ENCODE measurements at places on chromosomes 6 and 20. TPM values are rescaled to one million over a fixed set of nuclear protein-coding genes. Genes with fewer than 3 reads are reported as not detected.

DNA sequence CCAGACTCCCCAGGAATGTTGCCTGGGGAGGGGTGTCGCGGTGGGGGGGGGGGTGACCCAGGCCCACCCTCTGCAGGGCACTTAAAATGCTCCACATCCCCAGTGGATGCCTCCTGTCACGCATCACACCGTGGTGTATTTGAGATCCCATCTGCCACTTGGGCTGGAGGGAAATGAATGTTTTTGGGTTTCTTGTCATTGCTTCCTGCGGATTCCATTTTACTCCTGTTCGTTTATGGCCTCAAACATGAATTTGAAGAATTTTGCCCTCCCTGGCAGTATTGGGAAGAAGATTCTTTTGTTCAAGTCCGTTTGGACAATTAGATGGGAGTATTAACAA lies 544 bp upstream of the KHDC1 start:
- H3K27ac ChIP-seq = peak overlapping the region; percentile 75
- H3K4me1 ChIP-seq = peaks cover 26% of the 10 kb centered on the region
- H3K36me3 ChIP-seq = peaks cover 16% of the 10 kb centered on the region
- no peaks in the 10 kb centered on the region for H3K27me3 ChIP-seq
- peak overlapping the region; percentile 89 for H3K4me3 ChIP-seq
- DNase-seq = peak; percentile 14

DNA sequence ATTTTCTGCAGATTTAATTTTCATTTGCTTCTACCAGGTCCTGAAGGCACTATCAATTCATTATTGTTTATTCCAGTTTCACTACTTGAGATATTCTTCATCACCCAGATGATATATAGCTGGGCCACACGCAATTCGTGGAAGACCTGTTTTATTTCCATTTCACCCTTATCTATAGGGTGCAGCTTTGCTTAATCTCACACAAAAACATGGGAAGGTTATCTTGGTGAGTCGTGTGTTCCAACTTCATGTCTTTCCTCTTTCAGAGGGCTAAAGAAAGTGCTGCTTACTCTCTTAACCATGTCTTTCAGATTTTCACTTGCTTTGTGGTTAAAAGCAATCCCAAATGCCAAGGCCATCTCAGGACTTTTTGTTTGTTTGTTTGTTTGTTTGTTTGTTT lies 194.0 kb downstream of the SOD2 start:
- no peak overlapping the region for H3K4me3 ChIP-seq
- H3K27me3 ChIP-seq = peaks cover 18% of the 10 kb centered on the region
- no peaks in the 10 kb centered on the region for H3K4me1 ChIP-seq
- H3K36me3 ChIP-seq = no peaks in the 10 kb centered on the region
- no peak overlapping the region for H3K27ac ChIP-seq

DNA sequence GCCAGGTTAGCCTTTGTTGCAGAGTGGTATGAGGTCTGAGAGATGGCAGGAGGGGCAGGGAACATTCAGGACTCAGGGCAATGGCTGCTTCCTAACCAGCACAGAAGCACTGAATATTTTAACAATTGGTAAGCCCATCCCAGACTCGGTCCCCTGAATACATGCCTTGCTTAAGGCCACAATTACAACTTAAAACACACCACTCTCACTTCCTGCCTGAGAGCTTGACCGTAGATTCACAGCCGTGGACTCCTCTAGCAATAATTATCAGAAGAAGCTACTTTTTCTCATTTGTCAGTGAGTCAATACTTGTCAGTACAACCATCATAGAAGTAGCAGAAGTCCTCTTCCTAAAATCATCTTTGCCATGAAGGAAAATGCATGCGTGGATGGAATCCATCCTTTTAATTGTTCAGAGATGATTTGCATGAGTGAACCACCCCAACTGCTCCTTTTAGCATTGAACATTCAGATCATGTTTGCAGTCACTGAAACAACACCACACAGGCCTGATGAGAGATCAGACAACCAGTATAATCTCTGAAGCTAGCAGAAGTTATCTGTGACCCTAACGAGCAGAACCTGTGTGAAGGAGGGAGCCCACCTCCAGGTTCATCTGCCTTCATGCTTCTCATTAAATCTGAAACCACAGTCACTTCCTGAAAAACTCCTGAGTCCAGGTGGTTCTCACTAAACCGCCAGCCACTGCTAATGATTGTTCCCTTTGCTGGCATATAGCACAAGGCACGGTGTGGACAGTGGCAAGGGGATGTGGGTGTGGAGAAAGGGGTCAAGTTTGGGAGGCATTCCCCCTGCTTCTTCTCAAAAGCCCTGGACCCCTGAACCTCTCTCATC lies 333.9 kb upstream of the CNR1 start:
- peaks cover 15% of the 10 kb centered on the region for H3K27me3 ChIP-seq
- H3K36me3 ChIP-seq = no peaks in the 10 kb centered on the region
- no peaks in the 10 kb centered on the region for H3K4me1 ChIP-seq
- no peak for DNase-seq
- no peak overlapping the region for H3K27ac ChIP-seq

GRCh38 chr6:165701005-165701404 lies 38.0 kb upstream of the PDE10A start:
- peaks cover 3% of the 10 kb centered on the region for H3K27me3 ChIP-seq
- no peak for DNase-seq
- no peak overlapping the region for H3K27ac ChIP-seq
- no peaks in the 10 kb centered on the region for H3K4me1 ChIP-seq
- no peak overlapping the region for H3K4me3 ChIP-seq
- H3K36me3 ChIP-seq = no peaks in the 10 kb centered on the region

DNA sequence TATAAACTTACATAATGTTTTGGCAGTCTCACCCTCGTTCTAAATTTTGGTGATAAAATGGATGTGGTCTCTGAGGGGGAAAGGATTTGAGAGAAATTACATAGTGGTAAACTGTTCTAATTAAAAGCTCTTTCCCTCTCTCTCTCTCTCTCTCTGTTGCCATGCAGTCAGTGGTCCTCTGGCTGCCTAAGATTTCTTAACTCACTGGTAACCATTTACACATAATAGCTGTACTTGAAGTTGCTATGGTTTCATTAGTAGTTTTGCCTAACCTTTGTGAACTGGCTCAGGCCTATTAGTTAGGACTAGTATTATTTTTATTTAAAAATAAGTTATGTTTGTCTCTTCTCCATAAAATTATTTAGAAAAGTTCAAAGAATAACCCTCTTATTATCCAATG lies 42.0 kb downstream of the MAPK14 start:
- no peak overlapping the region for H3K27ac ChIP-seq
- no peaks in the 10 kb centered on the region for H3K27me3 ChIP-seq
- peaks cover 48% of the 10 kb centered on the region for H3K4me1 ChIP-seq
- H3K36me3 ChIP-seq = peaks cover 11% of the 10 kb centered on the region
- H3K4me3 ChIP-seq = no peak overlapping the region

DNA sequence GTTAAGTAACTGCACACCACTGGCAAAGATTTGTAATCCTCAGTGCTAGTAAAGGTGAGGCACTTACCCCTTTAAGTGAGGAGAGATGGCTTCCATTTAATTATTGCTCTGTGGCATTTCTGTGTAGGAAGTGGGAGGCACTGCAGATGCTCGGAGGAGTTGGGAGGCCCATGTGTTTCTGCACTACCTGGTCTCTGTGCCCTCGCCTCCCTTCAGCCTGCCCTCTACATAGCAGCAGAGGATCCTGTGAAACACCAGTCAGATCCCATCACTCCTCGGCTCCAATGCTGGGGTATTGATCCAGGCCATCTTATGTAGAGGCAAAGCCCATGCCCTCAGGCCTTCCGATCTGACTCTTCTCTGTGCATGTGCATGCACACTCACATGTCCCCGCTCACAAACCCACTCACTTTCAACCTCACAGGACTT lies 67.0 kb downstream of the SLX4IP start:
- H3K27ac ChIP-seq = peak overlapping the region; percentile 43
- peak overlapping the region; percentile 63 for H3K4me3 ChIP-seq
- peaks cover 28% of the 10 kb centered on the region for H3K4me1 ChIP-seq
- peak; percentile 45 for DNase-seq
- H3K27me3 ChIP-seq = no peaks in the 10 kb centered on the region

- peaks cover 42% of the 10 kb centered on the region for H3K4me1 ChIP-seq
- no peaks in the 10 kb centered on the region for H3K27me3 ChIP-seq
- no peak for DNase-seq
- peak overlapping the region; percentile 35 for H3K4me3 ChIP-seq
Observed at GRCh38 chr6:43630980-43631619, 2.0 kb upstream of the GTPBP2 start.

DNA sequence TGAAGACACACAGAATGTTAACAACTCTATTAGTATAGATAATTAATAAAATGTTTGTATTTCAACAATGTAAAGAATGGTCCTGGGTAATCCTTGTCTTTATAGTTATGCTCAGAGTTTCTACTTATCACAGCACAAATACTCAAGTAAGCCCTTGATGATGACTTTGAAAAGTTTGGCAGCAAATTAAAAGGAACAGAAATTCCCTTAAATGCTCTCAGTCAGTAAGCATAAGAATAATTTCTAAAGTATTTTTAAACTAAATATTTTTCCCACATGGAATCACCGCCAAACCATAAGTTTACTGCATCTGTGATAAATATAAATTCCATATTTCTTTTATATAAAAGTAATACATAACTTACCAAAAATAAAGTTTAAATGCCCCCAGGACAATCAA lies 96.1 kb downstream of the COL12A1 start:
- no peaks in the 10 kb centered on the region for H3K4me1 ChIP-seq
- no peak overlapping the region for H3K4me3 ChIP-seq

DNA sequence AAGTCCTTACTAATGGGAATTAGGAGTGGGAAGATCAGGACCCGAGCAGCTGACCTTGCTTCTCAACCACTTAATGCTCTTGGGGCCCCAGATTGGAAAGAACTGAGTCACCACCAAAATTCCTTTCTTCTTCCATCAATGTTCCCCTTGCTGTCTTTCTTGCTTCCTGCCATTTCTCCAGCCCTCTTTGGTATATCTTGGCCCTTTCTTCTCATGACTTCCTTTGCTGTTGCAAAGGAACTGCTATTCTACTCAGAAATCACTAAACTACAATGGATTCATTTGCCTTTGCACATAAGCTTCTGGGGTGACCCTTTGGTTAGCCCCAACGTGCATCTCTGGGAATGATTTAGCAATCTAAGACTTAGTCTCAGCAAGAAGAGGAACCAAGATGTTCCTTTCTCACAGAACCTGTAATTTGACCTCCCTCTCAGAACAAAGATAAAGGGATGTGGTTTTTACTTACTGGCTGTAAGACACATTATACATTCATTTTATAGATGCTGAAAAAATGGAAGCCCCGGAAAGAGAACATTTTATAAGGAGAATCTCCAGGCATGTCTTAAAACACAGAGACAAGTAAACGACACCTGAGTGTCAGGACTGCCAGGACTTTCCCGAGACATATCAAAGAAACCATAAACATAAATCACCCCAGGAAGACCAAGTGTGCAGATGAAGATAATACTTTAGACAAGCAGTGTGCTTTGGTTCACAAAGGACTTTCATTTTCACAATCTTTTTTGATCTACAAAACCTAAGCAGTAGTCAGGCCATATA lies 99.0 kb upstream of the TNFAIP3 start:
- H3K27ac ChIP-seq = peak overlapping the region; percentile 81
- no peaks in the 10 kb centered on the region for H3K36me3 ChIP-seq
- H3K27me3 ChIP-seq = no peaks in the 10 kb centered on the region
- no peak for DNase-seq

DNA sequence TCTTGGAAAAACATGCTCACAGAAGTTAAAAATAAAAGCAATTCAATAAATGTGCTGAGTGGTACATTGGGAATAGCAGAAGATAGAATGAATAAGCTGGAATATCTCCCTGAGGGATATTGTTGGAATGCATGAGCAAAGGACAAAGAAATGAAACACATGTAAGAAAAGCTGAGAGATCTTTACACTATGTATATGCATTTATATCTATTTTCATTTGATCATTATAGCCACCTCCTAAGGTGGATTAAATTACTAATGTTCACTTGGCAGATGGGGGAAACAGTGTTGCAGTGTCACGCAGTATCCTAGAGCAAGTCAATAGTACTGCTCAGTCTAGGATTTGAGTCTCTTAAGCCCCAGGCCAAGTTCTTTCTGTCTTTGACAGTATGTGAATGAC lies 542.0 kb upstream of the MARCKS start:
- no peak overlapping the region for H3K27ac ChIP-seq
- no peak for DNase-seq
- no peaks in the 10 kb centered on the region for H3K4me1 ChIP-seq
- no peak overlapping the region for H3K4me3 ChIP-seq
- H3K36me3 ChIP-seq = no peaks in the 10 kb centered on the region

GRCh38 chr6:12506159-12506558 lies 210.4 kb upstream of the PHACTR1 start:
- DNase-seq = no peak
- H3K36me3 ChIP-seq = no peaks in the 10 kb centered on the region
- H3K4me3 ChIP-seq = no peak overlapping the region
- H3K27me3 ChIP-seq = peaks cover 5% of the 10 kb centered on the region
- no peak overlapping the region for H3K27ac ChIP-seq

- H3K4me1 ChIP-seq = peaks cover 26% of the 10 kb centered on the region
- H3K27me3 ChIP-seq = no peaks in the 10 kb centered on the region
- no peak overlapping the region for H3K27ac ChIP-seq
- H3K36me3 ChIP-seq = peaks cover 68% of the 10 kb centered on the region
- H3K4me3 ChIP-seq = no peak overlapping the region
- peak; percentile 17 for DNase-seq
Observed at GRCh38 chr6:160071805-160072690, 49.6 kb upstream of the SLC22A1 start.

- peaks cover 37% of the 10 kb centered on the region for H3K27me3 ChIP-seq
- H3K27ac ChIP-seq = no peak overlapping the region
- H3K36me3 ChIP-seq = no peaks in the 10 kb centered on the region
- H3K4me1 ChIP-seq = peaks cover 2% of the 10 kb centered on the region
- no peak for DNase-seq
Observed at GRCh38 chr6:105178636-105179035, 1.2 kb downstream of the POPDC3 start.

- H3K4me3 ChIP-seq = no peak overlapping the region
- H3K4me1 ChIP-seq = no peaks in the 10 kb centered on the region
- H3K27ac ChIP-seq = no peak overlapping the region
Observed at GRCh38 chr6:1018041-1018440, 293.9 kb upstream of the FOXQ1 start.

- peaks cover 5% of the 10 kb centered on the region for H3K4me1 ChIP-seq
- H3K36me3 ChIP-seq = no peaks in the 10 kb centered on the region
- H3K27ac ChIP-seq = no peak overlapping the region
- H3K4me3 ChIP-seq = no peak overlapping the region
Observed at GRCh38 chr20:62232770-62233645, 5.3 kb upstream of the OSBPL2 start.

DNA sequence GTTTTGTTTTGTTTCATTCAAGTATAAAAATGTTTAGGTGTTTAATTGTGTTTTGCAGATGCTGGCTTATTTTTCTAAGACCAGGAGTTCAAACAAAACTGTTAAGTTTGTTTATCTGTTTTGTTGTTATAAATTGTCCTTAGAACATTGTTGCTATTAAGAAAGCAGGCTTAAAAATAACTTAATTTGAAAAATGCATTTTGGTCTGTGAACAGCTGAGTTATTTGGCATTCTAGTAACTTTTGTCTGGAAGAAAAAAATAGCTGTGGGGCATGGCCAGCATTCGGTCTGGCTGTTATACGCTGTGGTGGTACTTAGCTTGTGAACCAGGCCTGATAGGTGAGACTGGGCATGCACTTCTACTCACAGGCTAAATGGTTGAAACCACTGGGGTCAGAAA lies 37.8 kb downstream of the SLX4IP start:
- no peak overlapping the region for H3K27ac ChIP-seq
- H3K36me3 ChIP-seq = peaks cover 2% of the 10 kb centered on the region
- DNase-seq = no peak
- H3K4me1 ChIP-seq = peaks cover 8% of the 10 kb centered on the region

CASS4 gene
- total RNA-seq = 5.1 TPM

LINC00237 gene
- not detected for total RNA-seq

MYLK4 gene
- 0.16 TPM for total RNA-seq

PTK6 gene
- 0.48 TPM for total RNA-seq

C6orf132 gene
- total RNA-seq = 0.14 TPM

HRH3 gene
- not detected for total RNA-seq

FAM8A1 gene
- 4.1 TPM for total RNA-seq

IRF4 gene
- total RNA-seq = 617 TPM

CGAS gene
- total RNA-seq = 22.2 TPM

HTR1E gene
- total RNA-seq = not detected

PLG gene
- total RNA-seq = not detected
